ENCODE measurements at places on chromosomes 5 and 9.

GRCh38 chr9:20032413-20033006 lies 243.7 kb upstream of the SLC24A2 start:
- DNase-seq: no peak

GRCh38 chr5:77845324-77845646 lies 69.1 kb upstream of the TBCA start:
- DNase-seq: no peak

- no peak for DNase-seq
These were observed 342.8 kb downstream of the EBF1 start for GRCh38 chr5:158756871-158757270.

- DNase-seq: no peak
These were observed 208.6 kb downstream of the EPB41L4A start for GRCh38 chr5:112210430-112211005.

- DNase-seq: no peak
These were observed 186.4 kb downstream of the SLIT3 start for GRCh38 chr5:169114466-169115065.

- DNase-seq: no peak
These were observed 10.5 kb downstream of the SLC2A8 start for GRCh38 chr9:127407492-127407843.

- DNase-seq: no peak
These were observed 522 bp downstream of the CDK20 start for GRCh38 chr9:87973730-87974292.

GRCh38 chr9:124102363-124102762 lies 90.8 kb downstream of the LHX2 start:
- no peak for DNase-seq

GRCh38 chr9:4997631-4998030 lies 12.6 kb downstream of the JAK2 start:
- DNase-seq: no peak

DNA sequence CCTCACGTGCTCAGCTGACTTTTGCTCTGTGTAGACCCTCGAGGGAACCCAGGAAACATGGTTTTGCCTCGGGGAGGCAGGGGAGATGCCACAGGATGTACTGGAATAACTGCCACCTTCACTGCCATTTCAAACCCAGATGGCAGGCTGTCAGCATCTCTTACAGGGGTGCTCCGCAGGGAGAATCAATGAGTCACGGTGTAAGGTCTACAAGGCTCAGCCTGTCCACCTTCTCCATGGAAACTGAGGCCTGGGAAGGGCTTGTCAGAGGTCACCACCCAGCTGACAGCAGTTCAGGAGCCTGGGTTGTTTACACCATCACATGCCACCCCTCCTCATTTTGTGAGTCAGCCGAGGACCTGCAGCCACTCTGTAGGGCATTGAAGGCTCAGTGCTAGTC lies 30.8 kb downstream of the DAB2IP start:
- no peak for DNase-seq

DNA sequence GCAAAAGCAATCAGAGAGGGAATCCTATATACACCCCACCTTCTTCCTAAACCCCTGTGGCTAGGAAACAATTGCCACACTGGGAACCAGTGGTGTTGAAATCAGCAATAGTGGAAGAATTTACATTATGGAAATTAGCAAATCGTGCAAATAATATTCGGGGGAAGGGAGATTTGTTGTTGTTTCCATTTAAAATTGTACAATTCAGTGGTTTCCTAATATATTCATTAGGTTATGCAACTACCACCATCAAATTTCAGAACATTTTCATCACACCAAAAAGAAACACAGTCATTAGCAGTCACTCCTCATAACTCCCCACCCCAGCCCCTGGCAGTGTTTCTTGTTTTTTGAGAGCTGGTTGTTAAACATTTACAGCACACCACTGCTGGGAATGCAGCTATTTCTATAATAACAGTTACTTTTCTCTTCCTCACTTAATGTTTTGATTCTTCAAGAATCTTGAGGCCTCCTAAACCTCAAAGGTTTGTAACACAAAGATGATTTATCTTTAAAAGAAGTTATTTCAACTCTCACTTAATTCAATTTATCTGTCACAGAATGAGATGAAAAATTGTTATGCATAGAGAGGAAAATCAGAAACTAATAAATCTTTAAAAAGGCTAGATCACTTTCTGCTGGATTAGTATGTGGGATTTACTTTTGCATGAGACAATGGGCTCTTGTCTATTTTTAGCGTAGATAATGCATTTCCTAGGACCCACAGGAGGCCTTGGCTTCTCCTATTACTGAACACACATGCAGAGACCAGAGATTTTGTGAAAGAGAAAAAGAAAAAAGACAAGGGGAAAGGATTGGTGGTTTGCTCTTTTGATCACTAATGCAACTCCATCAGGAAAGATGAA lies 91.8 kb upstream of the DAPK1 start:
- DNase-seq: no peak

DNA sequence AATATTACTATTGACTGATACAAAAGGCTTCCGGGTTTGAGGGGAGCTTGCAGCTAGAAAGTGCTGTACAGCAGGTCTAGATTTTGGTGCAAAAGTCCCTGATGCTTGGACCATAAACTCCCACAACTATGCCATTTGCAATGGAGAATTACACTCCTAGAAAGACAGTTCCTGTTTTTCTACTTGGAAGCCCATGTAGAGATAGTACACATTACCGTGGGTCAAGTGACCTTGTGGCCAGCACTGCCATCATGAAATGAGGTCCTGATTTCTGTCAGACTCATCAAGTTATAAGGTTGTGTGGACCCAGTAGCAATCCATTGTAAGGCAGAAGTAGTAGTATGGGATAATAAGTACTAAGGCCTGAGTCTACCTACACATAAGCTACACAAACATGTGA lies 42.8 kb upstream of the TNFSF8 start:
- no peak for DNase-seq

DNA sequence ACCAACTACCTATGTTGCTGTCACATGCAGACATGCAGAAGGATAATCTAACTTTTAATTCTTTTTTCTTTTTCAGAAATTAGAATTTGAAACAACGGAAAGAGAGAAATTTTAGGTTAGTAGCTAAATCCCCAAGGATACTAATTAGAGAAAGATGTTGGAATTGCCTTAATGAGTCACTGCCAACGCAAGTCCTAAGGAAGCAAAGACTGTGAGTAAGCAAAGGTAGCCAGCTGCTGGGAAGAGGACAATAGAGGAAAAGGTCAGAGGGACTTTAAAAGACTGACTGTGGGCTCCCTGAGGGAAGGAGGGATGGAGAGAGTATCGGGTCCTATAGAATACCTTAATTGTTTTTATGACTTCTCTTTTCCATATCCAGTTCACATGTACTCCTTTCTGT lies 461.9 kb upstream of the PAPPA start:
- DNase-seq: no peak

- DNase-seq: no peak
These were observed 104.6 kb downstream of the MSX2 start for GRCh38 chr5:174828804-174829510.

DNA sequence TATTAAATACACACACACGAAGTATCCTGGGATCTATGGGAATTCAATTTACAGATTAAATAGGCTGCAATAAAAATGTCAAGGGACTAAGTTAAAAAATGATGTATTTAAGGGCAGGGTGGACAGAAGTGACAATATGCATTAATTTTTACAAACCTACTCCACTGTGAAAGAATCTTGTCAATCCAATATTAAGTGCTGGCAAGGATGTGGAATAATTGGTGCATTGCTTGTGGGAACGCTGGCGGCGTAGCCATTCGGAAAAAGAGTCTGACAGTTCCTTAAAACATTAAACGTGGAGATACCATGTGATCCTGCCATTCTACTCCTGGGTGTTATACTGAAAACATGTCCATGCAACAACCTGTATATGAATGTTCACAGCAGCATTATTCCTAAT lies 4.2 kb downstream of the CDC14B start:
- DNase-seq: no peak

GRCh38 chr5:75574791-75575190 lies 36.5 kb upstream of the ANKDD1B start:
- DNase-seq: no peak

DNA sequence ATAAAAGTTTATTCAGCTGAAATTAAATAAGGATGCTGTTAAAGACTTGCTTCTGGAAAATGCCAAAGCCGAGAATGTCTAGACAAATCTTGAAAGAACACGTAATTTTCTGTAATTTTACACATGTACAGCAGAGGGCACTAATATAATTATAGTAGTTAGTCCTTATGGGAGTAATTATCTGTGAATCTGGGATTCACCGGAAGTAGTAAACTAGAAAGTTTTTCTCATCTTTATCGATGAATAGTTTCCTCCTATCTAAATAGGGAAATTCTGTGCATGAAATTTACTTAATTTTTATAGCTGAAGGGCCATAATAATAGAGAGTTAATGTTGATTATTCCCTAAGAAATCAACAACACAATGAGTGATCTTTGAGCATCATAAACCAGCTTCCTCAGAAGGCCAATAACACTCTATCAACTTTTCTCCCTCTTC lies 18.4 kb upstream of the CNTLN start:
- no peak for DNase-seq

DNA sequence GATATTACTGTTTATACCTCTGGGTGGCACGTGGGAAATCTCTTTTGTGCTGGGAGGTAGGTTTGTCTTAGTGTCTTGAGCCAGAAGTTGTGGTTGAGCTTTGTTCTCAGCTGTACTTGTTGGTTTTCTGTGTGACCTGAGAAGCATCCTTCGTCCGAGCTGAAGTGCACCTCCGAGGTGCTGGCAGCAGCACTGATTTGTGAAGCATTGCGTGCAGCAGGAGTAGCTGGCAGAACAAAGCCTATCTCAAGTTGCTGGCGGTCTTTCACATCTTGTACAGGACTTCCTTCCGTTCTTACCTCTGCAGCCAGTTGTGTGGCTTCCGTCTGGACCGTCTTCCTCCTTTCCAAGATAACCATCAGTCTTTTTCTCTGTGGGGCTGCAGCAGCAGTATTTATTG lies 4.3 kb downstream of the PRRC2B start:
- DNase-seq: no peak

GRCh38 chr5:151264113-151264512 lies 11.1 kb downstream of the GM2A start:
- no peak for DNase-seq

DNA sequence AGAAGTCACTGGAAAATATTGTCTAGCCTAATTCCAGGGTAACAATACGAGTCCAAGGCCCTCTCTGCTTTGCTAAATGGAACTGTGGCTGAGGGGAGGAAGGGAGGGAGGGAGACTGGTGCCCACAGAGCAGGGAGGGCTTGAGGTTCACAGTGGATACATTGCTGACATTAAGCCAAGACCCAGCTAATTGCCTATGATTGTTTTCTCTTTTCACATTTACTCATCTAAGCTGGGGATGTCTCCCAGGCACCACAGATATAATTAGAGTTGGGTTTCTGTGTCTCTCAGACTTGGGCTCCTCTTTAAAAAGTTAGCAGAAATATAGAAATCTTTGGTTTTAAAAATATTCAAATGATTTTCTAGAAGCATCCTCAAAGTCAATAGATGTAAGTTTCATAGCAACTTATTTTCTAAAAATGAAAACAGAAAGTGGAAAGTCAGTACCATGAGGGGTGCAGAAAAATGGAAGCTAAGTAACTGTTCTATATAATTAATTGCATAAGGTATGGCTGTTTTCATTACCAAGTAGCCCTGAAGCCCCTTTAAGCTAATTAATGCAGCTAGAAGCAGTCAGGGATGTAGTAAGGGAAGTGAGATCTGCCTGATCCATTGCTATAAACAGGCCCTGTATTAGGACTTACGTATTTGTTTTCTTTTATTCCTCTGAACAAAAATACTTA lies 259.8 kb downstream of the NDUFS4 start:
- DNase-seq: no peak

- DNase-seq: no peak
These were observed 78.5 kb downstream of the ERP44 start for GRCh38 chr9:100020121-100020795.

DNA sequence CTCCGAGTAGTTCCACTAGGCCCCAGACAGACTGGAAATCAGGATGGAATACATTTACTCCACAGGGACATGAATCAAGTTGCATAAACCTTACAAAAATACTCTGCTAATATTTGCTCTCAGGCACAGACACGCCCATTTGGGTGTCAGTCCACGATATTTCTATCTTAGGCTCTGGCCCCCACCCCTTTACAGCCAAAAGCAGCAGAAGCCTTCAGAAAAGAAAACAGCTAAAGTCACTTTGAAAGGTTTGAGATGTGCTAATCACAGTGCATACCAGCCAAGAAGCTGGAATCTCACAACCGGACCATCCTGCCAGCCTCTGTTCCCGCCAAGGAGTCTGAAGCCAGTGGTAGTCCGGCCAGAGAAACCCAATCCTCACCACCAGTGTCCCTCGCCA lies 22.6 kb downstream of the PTPN3 start:
- DNase-seq: no peak

DNA sequence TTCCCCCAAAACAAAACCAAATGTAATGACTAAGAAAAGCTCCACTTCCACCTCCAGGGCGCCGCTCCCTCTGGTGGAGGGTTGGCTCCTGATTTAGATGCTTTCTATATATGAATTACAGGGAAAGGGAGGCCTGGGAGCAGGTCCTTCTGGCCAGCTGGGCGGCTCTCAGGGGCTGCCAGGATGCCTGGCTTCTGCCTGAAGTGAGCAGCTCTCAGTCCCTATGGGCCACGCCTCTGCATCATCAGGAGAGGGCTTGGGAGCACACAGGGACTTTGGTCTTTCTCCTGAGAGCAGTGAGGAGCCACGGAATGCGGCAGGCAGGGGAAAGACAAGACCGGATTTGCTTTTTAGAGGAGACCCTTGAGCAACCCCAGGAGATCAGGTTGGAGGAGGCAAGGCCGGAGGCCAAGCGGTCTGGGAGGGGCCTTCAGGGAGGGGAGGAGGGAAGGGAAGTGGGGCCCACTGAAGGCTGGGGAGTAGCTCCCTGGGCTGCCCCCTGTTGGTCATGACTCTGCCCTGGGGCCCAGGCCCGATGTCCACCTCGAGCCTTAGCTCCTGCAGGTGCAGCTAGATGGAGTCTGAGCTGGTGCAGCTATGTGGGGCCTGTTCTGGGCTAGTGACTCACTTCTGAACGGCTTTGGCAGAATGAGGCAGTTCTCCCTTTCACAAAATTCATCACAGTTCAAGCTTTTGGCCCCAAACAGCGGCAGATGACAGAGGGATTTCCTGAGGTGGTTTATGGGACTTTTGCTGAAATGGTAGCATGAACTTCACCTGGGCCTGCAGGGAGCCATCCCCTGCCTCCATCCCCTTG lies 11.3 kb upstream of the GRHPR start:
- DNase-seq: no peak

DNA sequence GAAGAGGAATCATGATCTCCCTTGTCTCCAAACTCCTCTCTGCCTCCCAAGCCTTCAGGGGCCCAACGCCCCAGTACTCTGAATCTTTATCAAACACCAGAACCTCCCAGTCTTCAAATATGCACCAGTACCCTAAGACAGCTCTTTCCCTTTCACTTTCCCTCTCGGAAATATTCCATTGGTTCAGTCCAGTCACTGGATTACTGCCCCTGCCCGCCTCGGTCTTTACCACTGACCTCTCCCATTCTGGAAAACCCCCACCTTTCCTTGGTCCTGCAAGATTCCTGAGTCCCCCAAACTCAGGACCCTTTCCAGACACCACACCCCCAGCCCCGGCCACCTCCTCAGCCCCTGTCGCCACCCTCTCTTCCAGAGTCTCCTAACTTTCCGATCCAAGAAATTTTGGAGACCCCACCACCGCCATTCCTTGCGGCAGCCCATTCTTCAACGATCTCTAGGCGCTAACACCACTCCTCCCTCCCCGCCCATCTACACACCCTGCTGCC lies 674 bp downstream of the C5orf15 start:
- DNase-seq: no peak

- peak; percentile 73 for DNase-seq
These were observed 14.1 kb upstream of the SFXN1 start for GRCh38 chr5:175464074-175464941.

- DNase-seq: no peak
These were observed 14.3 kb downstream of the SNX30 start for GRCh38 chr9:112764837-112765236.
